Right lung (tissue), 10 donors: ENCODE measurements at places on chromosomes 7 and 10.
A peak's percentile ranks its signal among the peaks of the same experiment; 100 is the strongest.

DNA sequence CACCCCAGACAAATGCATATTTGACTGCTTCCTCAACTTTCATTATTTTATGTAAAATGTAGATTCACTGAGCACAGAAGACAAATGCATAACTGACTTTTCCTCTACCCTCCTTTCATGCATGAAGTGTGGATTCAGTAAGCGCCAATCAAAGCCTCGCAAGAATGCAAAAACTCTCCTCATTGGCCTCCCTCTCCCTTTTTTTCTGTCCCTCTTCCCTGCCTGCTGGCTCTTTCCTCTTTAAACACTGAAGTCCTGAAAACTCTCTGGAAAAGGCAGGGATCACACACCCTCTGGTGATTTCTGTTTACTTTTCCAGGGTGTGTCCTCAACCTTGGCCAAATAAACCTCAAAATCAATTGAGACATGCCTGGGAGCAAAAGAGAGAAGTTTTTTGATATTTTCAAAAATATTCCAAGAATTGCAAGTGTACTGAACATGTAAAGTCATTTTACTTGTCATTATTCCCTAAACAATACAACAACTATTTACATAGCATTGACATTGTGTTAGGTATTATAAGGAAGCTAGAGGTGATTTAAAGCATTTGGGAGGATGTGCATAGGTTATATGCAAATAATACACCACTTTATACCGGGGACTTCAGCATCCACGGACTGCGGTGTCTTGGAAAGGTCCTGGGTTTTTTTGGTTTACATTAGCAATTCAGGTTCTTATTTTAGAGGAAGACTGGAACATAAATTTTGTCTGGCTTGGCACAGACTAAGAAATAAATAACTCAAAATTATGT, 71.4 kb downstream of the SEC61G start:
- no peak for DNase-seq

DNA sequence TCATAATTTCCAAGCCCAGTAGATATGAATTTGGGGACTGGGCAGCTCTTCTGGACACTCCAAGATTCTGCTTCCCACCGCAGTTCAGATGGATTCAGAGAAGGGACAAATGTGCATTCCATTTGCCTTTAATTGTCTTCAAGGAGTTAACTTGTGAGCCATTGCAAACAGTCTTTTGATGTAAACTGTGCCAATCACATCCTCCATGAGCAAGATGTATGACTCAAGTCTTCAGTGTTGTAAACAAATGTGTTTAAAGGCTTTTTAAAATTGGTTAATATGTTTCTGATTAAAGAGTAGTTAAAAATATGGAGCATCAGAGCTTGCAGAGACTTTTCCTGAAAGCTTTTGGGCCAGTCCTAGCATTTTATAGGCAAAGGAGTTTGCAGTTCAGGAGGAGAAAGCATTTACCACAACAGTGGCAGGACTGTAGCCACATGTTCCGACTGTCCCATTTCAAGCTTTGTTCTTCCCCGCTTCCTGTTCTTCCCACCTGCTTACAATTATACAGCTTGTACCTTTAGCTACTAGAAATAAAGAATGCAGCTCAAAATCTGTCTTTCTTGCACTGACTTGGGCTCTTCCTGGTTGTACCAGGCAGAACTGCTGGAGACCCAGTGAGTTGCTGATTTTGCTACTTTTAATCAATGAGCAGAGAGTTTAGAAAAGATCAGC, 6.2 kb downstream of the SLC18A2 start:
- no peak for DNase-seq

DNA sequence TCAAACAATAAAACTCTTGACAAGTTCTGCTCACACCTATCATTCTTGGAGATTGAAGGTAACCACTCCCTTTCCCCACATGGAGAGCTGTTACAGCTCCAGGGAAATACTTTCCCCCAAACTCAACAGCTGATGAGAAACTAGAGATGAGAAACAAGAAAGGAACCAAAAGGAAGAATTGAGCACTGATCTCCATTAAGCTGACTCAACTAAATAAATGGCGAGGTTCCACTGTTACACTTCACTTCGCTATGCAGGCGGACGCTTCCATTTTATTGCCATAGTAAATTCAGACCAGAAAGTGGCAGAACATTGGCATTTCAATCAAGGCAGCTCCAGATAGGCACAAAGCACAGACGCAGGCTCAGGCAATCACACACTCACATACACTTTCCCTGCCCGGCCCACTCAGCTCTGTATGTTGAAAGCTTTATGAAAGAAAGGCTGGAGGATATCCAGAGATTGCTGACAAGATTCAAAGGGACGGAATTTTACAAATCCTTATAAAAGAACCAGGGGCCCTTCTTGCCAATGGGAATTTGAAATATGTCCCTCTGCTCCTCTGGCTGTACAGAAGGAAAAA, 11.5 kb upstream of the YAE1 start:
- no peak for DNase-seq

DNA sequence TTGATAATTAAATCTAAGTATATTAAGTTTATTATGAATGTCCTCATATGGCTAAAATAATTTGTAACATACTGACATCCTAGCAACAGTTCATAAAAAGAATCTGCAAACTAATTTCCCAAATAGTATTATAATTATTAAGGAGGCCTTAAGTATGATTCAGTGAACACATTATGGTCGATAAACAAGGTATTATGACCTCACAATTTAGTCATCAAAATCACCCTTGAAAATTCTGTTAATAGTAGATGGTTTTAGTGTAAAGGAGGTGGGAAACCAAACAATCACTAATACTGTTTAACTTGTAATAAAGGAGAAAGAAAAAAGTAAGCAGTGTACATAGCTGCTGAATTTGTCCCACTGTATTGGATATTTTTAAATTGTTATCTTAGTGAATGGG, 2.1 kb downstream of the ETV1 start:
- no peak for DNase-seq

DNA sequence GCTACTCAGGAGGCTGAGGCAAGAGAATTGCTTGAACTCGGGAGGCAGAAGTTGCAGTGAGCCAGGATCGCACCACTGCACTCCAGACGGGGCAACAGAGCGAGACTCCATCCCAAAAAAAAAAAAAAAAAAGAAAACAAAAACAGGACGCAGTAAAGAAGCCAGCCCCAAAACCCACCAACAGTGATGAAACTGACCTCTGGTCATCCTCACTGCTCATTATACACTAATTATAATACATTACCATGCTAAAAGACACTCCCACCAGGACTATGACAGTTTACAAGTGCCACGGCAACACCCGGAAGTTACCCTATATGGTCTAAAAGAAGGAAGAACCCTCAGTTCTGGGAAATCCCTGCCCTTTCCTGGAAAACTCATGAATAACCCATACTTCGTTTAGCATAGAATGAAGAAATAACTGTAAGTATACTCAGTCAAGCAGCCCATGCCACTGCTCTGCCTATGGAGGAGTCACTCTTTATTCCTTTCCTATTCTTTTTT, 40.0 kb upstream of the EIF4H start:
- DNase-seq, result no peak

- no peak for DNase-seq
These were observed 20.0 kb upstream of the UCN3 start for GRCh38 chr10:5344746-5345145.

GRCh38 chr10:132264306-132264950, 43.3 kb downstream of the STK32C start:
- DNase-seq, result no peak

DNA sequence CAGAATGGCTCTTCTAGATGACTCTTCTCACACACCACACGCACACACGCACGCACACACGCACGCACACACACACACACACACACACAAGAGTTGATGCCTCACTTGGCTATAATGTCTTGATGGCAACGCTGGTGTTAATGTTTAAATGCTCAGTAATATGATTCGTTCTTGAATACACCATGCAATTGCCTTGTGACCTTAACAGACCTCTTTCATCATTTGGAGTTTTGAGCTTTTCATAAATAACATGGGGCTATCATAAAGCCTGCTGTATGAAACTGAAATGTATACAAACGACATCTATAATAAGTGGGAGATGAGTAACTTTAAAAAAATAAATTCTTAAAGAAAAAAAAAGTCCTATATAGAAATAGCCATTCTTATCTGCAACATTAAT, 8.2 kb downstream of the JCAD start:
- no peak for DNase-seq

GRCh38 chr7:36760856-36761762, 36.8 kb upstream of the AOAH start:
- no peak for DNase-seq

- peak; percentile 64 for DNase-seq
These were observed 155.8 kb downstream of the RNF133 start for GRCh38 chr7:122543166-122543565.

DNA sequence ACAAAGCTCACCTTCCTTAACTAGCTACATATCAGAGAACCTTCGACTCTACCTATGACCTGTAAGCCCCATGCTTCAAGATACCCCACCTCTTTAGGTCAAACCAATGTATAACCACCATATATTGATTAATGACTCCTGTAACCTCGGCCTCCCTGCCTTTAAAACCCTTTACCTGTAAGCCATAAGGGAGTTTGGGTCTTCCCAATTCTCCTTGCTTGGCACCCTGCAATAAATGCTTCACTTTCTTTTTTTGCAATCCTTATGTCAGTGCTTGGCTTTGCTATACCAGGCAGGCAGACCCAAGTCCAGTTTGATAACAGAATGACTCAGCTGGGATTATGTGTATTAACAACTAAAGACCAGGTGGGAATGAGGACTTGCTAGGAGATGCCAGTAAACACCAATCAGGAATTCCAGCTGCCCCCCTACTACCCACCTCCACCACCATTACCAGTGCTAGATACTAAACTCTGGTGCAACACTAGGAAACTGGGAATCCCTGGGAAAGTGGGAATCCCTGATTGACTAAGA, 22.0 kb upstream of the SLC35G1 start:
- DNase-seq, result no peak

- DNase-seq, result no peak
These were observed 133.5 kb downstream of the GRID1 start for GRCh38 chr10:86233131-86233530.

DNA sequence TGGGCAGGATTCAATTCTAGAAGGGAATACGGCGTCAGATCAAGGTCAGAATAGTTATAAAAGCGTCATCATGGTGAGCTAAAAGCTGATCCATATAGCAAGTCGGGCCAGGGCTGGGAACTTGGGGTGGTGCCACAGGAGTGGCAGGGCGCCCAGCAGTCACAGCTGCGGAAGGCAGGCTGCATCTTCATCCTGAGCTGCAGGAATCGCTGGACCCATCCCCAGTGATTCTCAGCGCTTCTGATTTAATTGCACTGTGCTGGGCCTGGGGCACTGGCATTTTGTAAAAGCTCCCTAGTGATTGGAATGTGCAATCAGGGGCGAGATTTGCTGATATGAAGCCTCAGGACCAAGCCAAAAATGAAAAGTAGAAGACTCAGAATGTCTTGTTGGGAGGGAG, 135.3 kb downstream of the CTTNBP2 start:
- no peak for DNase-seq

GRCh38 chr10:62694537-62695126, 109.9 kb upstream of the ADO start:
- DNase-seq, result no peak

DNA sequence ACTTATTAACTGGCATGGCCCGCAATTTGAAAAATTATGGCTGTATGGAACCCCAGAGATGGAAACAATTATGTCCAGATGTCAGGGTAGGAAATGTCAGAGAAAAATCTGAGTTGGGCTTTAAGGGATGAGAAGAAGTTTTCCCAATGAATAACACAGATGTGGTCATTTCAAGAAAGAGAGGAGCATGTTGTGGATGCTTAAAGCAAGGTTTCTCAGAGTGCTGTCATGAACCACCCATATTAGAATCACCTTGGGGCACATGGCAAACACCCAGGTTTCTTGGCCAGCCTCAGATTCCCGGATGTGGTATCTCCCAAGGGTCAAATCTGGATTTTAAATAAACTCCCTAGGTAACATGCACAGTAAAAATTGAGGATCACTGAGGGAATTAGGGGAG, 43.6 kb downstream of the LAMB4 start:
- DNase-seq, result no peak

DNA sequence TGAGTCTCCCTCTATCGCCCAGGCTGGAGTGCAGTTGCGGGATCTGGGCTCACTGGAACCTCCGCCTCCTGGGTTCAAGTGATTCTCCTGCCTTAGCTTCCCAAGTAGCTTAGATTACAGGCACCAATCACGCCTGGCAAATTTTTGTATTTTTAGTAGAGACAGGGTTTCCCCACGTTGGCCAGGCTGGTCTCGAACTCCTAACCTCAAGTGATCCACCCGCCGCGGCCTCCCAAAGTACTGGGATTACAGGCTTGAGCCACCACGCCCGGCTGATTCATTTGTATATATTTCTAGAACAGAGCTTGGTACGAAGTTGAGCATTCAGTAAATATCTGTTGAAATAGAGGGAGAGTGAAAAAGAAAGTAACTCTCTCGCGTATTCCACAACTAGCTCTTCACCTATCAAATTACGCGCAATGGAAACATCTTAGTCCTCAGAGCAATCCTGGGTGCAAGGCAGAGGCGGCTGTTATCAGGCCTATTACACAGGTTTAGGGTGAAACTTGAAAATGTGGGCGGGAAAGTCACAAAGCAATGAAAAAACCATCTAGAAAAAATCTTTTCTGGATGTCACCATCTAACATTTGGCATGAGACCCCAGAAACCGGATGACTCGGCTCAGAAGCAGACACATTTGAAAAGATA, 707 bp upstream of the GHITM start:
- no peak for DNase-seq

GRCh38 chr10:43980715-43981114, 332.0 kb upstream of the ZNF32 start:
- no peak for DNase-seq

- DNase-seq, result no peak
These were observed 90.1 kb downstream of the FAM53B start for GRCh38 chr10:124653811-124654651.

- DNase-seq, result no peak
These were observed 507.6 kb downstream of the GRID1 start for GRCh38 chr10:85858776-85859515.

DNA sequence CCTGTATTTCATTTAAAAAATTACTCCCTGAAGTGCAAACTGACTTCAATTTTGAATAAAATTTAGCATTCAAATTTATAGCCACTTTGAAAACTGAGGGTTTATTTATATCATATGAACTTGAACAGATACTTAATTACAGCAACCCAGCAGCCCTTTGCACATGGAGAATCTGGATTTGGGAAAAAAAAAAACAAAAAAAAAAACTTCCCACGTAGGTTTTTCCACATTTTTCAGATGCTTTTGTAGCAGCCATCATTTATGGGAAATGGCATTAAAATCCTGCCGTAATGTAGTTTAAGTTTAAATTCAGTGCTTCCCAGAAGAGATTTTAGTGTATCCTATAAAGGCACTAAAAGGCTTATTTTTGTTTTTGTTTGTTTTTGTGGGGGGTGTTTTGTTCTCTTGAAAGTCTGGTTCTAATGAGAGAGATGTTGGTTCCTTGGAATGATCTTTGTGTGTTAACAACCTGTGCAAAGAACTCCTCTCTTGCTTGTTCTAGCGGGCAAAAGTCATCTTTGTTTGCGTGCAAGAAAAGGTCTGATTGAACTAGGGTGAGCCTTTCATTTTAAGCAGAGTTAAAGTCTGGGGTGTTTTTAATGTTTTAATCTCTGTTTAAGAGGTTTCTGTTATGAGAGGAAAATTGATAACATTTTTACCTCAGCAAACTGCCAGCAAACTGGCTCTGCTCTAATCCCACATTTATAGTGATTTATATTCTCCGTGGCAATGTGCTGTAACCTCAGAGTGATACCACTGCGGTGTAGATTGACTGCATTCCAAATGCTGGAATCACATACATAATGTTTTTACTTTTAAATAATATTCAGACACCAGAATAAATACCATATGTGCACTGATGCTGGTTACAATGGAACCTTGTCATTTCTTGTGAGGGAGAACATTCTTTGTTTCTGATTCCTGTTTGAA, 105.5 kb downstream of the WNT2 start:
- no peak for DNase-seq
